ENCODE measurements at places on chromosomes 11 and 22.

- H3K36me3 ChIP-seq = peaks cover 14% of the 10 kb centered on the region
- no peak overlapping the region for H3K27ac ChIP-seq
- no peak for DNase-seq
- no peak overlapping the region for H3K4me3 ChIP-seq
- H3K4me1 ChIP-seq = peaks cover 40% of the 10 kb centered on the region
These were observed 46.4 kb downstream of the PPP6R3 start for GRCh38 chr11:68506908-68507307.

GRCh38 chr11:69450064-69450856 is 31.2 kb upstream of the LINC01488 start:
- H3K27ac ChIP-seq = no peak overlapping the region
- no peaks in the 10 kb centered on the region for H3K27me3 ChIP-seq
- H3K36me3 ChIP-seq = no peaks in the 10 kb centered on the region
- no peak for DNase-seq
- no peaks in the 10 kb centered on the region for H3K4me1 ChIP-seq

DNA sequence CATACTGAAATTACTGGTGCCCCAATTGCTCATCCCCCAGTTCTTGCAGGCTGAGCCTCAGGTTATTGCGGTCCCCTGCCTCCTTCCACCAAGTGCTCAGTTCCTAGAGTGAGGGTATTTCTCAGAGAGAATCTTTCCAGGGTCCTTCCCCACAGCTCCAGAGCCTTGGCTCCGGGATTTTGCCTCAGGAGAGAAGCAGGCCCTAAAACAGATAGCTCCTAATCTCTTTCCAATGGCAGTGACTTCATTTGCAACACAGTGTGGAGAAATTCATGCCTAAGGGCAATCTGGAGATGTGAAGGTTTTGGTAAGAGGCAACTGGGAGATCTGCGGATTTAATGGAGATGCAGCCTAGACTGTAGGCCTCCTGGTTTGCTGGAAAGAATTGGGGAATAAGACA is 2.9 kb downstream of the NF2 start:
- no peaks in the 10 kb centered on the region for H3K36me3 ChIP-seq
- DNase-seq = no peak
- H3K27me3 ChIP-seq = no peaks in the 10 kb centered on the region
- no peak overlapping the region for H3K27ac ChIP-seq
- peaks cover 10% of the 10 kb centered on the region for H3K4me1 ChIP-seq
- no peak overlapping the region for H3K4me3 ChIP-seq

GRCh38 chr22:46913351-46913750 is 150.9 kb downstream of the TBC1D22A start:
- H3K27me3 ChIP-seq = no peaks in the 10 kb centered on the region
- peaks cover 24% of the 10 kb centered on the region for H3K36me3 ChIP-seq
- H3K4me3 ChIP-seq = no peak overlapping the region
- DNase-seq = no peak

- H3K27me3 ChIP-seq = peaks cover 20% of the 10 kb centered on the region
- no peak overlapping the region for H3K4me3 ChIP-seq
- H3K36me3 ChIP-seq = no peaks in the 10 kb centered on the region
- no peak overlapping the region for H3K27ac ChIP-seq
These were observed 2.7 kb downstream of the FAT3 start for GRCh38 chr11:92227230-92227814.

DNA sequence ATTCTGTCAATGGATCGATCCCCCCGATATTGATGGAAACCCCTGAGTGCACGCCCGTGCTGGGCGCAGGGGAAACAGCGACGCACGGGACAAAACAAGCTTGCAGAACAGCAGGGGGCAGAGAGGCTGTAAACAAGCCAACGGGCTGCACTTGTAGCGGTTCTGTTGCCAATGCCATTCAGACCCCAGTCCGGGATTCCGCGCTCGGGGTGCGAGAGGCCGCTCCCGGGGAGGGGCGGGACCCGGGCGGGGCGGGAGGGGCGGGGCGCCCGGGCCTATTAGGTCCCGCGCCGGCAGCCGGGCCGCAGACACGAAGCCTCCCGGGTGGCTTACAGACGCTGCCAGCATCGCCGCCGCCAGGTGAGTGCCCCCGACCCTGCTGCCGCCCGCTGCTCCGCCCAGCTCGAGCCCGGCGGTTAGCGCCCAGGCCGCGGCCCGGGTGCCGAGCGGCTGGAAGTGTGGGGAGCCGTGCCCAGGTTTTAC is at the start of gene BIK:
Gene BIK (plus strand): TSS at position 307 of the 483 bp plus-strand sequence. CDS start 13,273 bp downstream, outside the sequence.
- no peak within 1 kb of the TSS for H3K27ac ChIP-seq
- peaks cover 7% of the 10 kb centered on the region for H3K36me3 ChIP-seq
- DNase-seq = peak; percentile 6

DNA sequence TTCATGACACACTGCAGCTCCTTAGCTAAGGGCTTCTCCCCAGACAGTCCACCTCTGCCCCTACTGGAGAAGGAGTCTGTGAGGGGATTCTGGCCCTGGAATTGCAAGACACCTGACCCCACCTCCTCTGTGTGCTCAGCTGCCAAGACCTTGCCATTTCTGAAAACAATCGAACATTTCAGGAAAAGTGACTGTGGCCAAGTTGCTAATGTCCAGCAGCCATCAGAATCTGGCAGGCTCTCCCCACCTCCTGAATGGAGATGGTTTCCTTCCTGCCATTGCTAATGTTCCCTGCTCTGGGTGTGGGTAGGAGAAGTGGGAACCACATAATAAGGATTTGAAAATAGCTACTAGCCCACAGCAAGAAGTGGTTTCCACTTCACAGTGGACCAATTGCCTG is 127.2 kb upstream of the ALX4 start:
- H3K27me3 ChIP-seq = peaks cover 20% of the 10 kb centered on the region
- H3K36me3 ChIP-seq = no peaks in the 10 kb centered on the region
- no peak overlapping the region for H3K27ac ChIP-seq
- DNase-seq = no peak

DNA sequence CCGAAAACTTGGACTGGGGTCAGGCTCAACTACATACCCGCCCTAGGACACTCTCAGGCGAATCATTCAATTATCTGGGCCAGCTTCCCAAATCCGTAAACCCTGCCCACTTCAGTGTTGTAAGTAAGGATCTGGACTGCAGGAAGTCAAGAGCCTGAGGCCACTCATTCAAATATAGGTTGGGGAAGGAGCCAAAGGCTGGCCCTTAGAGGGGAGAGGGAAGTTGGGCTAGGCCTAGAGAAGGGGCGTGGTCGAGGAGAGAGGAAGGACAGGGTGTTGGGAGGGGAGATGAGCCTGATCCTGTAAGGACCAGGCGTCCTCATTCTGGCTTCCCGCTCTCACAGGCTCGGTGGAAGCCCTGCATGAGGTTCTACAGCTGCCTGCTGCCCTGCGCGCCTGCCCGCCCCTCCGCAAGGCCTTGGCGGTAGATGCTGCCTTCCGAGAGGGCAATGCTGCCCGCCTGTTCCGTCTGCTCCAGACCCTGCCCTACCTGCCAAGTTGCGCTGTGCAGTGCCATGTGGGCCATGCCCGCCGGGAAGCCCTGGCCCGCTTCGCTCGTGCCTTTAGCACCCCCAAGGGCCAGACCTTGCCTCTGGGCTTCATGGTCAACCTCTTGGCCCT is 3.0 kb downstream of the SAC3D1 start:
- H3K4me3 ChIP-seq = no peak overlapping the region
- H3K27me3 ChIP-seq = no peaks in the 10 kb centered on the region
- H3K4me1 ChIP-seq = no peaks in the 10 kb centered on the region

GRCh38 chr11:6655020-6655789 is 404 bp downstream of the DCHS1 start:
- peaks cover 13% of the 10 kb centered on the region for H3K4me1 ChIP-seq
- H3K27me3 ChIP-seq = no peaks in the 10 kb centered on the region
- no peak for DNase-seq
- H3K27ac ChIP-seq = peak overlapping the region; percentile 7
- peak overlapping the region; percentile 65 for H3K4me3 ChIP-seq

- H3K4me3 ChIP-seq = no peak overlapping the region
- H3K4me1 ChIP-seq = no peaks in the 10 kb centered on the region
- H3K27ac ChIP-seq = no peak overlapping the region
- no peak for DNase-seq
These were observed 147.2 kb downstream of the TRPC6 start for GRCh38 chr11:101436511-101437142.

DNA sequence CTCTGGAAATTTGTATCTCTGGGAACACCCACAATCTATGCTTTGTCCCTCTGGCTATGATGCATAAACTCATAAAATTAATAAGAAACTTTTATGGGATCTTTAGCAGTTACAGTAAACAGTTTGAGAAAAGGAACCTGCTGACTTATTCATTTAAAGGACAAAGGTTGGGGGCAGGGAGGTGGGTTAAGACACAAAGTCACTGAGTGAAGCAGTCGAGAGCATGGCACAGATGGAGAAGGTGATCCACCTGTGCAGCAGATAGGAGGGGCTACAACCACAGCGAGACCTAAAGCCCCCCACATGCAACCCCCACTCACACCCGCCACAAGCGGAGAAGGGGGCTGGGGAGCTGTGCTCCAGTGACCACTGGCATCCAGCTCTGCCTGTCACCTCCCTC is 45.0 kb downstream of the SMCO4 start:
- DNase-seq = no peak
- H3K36me3 ChIP-seq = peaks cover 2% of the 10 kb centered on the region
- H3K27ac ChIP-seq = no peak overlapping the region
- H3K4me1 ChIP-seq = no peaks in the 10 kb centered on the region
- no peak overlapping the region for H3K4me3 ChIP-seq

DNA sequence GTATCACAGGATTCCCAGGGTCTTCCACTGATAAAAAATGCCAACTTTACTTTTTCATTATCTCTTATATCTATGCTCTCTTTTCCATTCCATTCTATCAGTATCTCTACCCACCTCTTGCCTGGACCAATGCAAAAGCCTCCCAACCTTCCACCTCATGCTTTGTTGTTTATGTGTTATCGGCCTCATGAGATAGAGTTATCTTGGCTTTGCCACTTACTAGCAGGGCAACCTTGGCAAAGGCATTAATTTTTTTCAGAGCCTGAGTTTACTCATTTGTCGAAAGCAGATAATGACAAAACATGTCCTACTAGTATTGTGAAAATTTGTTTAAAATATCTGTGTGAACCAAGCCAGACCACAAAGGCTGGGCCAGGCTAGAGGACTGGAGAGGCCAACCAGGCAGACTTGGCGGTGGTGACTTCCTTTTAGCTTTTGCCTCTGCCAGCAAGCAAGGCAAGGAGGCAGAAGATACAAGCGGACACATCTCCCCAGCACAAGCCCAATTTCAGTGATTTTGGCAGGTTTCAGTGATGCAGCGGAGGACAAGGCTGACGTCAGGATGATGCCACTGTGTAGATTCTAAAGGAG is 106.9 kb downstream of the ADAMTS15 start:
- H3K27me3 ChIP-seq = no peaks in the 10 kb centered on the region
- H3K27ac ChIP-seq = no peak overlapping the region
- H3K4me3 ChIP-seq = no peak overlapping the region
- no peaks in the 10 kb centered on the region for H3K4me1 ChIP-seq

DNA sequence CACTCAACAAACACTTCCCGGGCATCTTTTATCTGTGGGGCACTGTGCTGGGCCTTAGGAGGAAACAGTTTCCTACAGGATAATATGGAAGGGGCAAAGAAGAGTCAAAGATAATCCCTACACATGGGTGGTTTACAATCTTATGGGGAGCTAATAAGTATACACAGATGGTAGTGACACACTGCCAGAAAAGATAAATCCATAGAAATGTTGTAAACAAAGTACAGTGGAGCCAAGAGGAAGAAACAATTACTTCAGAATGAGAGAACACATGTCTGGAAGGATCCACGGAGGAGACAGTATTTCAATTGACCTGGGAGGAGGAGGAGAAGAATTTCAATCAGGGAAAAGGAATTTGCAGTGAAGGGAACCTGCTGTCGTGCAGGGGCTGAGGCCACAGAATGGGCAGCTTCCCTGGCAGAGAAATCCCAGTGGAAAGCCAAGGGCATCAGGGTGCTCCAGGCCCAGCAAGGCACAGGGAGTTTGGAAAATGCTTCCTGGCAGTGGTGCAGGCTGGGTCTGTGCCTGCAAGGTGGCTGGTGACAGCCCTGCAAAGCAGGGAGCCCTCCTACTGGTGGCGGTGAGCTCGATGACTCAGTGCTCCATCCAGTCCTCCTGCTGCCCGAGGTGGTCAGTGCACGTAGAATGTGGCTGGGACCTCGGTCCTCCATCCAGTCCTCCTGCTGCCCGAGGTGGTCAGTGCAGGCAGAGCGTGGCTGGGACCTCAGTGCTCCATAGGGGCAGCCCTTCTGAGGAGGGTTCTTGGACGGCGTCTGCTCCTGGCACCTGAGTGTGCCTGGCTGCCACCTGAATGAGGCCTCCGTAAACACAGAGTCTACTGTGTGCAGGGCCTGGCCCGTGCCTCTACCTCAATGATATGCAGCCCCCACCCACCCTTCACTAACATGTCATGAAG is 444.3 kb upstream of the B3GAT1 start:
- H3K27ac ChIP-seq = no peak overlapping the region
- H3K4me1 ChIP-seq = no peaks in the 10 kb centered on the region
- no peak for DNase-seq
- no peak overlapping the region for H3K4me3 ChIP-seq
- no peaks in the 10 kb centered on the region for H3K36me3 ChIP-seq

GRCh38 chr11:65172600-65172999 is 2.6 kb downstream of the SPDYC start:
- no peak for DNase-seq
- H3K27ac ChIP-seq = no peak overlapping the region
- no peaks in the 10 kb centered on the region for H3K36me3 ChIP-seq
- no peaks in the 10 kb centered on the region for H3K4me1 ChIP-seq
- H3K27me3 ChIP-seq = no peaks in the 10 kb centered on the region
